Glutamatergic neuron (in vitro differentiated cells): ENCODE measurements at places on chromosomes 6 and 20. TPM values are rescaled to one million over a fixed set of nuclear protein-coding genes. Genes with fewer than 3 reads are reported as not detected.

Gene WFDC12
- total RNA-seq: not detected

Gene KIF25
- not detected for total RNA-seq

Gene MAFB
- 4.6 TPM for total RNA-seq

Gene LAMA5
- total RNA-seq: 724 TPM

- DNase-seq: no peak
Observed at GRCh38 chr6:28884423-28885131, 39.2 kb downstream of the TRIM27 start.

DNA sequence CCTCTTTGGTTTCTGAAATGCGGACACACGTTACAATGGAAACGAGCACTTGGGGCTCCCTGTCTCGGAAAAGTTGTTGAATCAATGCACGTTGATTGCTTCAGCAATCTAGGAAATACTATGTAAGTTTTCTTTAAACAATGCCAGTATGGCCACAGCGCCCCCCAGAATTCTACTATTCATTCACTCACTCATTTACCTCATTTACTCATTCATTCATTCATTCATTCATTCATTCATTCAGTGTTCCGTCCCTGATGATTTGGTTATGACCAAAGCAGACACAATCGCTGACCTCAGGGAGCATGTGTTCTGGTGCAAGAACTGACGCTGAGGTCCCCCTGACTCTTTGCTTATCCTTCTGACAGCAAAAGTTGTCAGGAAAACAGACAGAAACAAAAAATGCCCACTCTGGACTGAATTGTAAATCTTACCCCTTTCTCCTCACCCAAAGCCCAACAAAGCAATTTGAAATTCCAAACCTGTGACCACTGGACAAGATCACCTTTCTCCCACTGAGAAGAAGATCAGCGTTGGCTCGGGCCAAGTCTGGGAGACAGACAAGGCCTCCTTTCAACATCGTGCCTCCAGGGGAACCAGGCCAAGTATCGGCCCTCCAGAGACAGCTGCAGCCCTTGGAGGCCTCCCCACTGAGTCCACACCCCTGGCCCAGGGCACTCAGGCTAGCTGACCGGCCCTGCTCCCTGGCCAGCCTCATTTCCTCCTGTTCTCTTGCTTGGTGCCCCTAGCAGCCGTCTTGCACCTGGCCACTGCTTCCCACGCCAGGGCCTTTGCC lies 15.0 kb upstream of the PMEPA1 start:
- no peak for DNase-seq

- no peak for DNase-seq
Observed at GRCh38 chr20:34061695-34062094, 50.3 kb downstream of the EIF2S2 start.

- no peak for DNase-seq
Observed at GRCh38 chr6:88952065-88952704, 11.2 kb downstream of the RNGTT start.

GRCh38 chr6:33217681-33218080 lies 9.4 kb downstream of the RING1 start:
- DNase-seq: no peak

GRCh38 chr6:71330501-71330900 lies 41.9 kb downstream of the OGFRL1 start:
- DNase-seq: no peak

- DNase-seq: no peak
Observed at GRCh38 chr6:105567140-105567539, 164.3 kb upstream of the PREP start.

- no peak for DNase-seq
Observed at GRCh38 chr6:138837246-138837645, 41.4 kb downstream of the ECT2L start.

DNA sequence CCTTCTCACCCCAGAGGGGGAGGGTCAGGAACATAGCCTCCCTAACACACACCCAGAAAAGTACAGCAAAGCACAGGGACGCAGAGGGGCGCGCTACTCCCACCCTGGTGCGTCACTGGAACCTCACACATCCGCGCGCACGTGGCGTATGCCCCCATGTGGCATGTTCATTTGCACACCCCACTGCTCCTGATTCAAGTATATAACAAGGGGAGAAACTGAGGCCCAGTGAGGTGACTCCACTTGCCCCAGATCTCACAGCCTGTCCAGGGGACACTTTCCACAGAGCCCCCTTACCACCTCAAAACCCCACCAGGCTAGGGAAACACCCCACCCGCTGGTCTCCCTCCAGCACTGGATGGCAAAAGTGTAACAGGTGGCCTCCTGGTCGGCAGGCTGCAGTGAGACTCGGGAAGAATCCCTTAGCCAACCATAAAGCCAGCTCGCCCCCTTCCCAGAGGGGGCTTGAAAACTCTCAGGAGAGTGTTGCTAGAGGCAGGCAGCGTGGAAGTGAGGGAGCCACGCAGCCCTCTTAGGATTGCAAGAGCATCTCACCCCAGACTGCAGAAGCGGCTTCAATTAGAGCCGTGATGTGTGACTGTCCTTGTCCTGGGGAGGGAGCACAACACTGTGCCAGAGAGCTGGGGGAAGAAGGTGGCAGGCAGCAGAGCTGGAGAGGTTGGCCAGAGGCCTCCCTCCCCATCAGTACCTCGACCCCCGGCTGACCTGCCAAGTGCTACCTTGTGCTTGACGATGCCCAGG lies at the start of gene GRM4:
GRM4 (minus strand) TSS at position 67 of the 762 bp plus-strand sequence. CDS start 12,591 bp downstream, outside the sequence.
- no peak for DNase-seq

GRCh38 chr6:106778943-106779342 lies 149.6 kb downstream of the QRSL1 start:
- no peak for DNase-seq

- no peak for DNase-seq
Observed at GRCh38 chr20:37314617-37315016, 25.2 kb downstream of the MANBAL start.

- DNase-seq: no peak
Observed at GRCh38 chr6:82877213-82878195, 188.1 kb downstream of the UBE3D start.

DNA sequence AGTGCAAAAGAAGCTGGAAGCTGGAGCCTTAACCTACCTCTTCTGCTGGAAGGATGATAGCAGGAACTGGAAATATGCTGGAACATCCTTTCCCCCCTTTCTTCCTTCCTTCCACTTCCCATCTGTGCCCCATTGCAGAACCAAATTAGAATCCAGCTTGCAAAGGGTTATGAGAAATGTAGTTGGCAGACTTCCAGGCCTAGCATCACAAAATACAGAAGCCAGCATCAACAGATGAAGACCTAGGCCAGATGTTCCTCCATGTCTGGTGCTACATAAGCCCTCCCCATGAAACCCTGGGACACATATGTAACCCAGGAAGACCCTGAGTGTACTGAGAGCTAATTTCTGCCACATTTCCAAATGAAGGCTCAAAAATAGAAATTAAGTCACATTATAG lies 40.0 kb upstream of the TFAP2B start:
- DNase-seq: no peak

DNA sequence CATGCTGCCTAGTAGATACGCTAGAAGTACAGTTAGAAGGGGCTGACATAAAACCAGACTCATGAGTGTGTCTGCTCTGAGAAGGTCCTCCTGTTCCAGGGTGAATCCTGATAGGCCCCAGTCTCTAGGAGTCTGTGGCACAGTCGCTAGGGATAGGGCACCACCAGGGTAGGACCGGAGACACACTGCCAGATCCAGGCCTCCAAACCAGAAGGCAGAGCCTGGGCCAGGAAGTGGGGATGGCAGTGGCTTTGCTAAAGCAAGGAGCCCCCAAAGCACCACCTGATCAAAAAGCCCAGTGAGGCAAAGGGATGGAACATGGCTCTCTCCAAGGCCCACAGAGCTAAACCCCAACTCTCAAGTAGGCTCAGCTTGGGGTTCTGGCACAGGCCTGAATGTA lies 21.6 kb downstream of the MDGA1 start:
- no peak for DNase-seq
